NCI-H1694 treated with DMSO at 0.1 percent for 48 hours (cell line): ENCODE measurements at places on chromosomes 1 and 21.
A peak's percentile ranks its signal among the peaks of the same experiment; 100 is the strongest.

- no peak for DNase-seq
Observed at GRCh38 chr1:206925106-206925736, 3.5 kb upstream of the FCMR start.

DNA sequence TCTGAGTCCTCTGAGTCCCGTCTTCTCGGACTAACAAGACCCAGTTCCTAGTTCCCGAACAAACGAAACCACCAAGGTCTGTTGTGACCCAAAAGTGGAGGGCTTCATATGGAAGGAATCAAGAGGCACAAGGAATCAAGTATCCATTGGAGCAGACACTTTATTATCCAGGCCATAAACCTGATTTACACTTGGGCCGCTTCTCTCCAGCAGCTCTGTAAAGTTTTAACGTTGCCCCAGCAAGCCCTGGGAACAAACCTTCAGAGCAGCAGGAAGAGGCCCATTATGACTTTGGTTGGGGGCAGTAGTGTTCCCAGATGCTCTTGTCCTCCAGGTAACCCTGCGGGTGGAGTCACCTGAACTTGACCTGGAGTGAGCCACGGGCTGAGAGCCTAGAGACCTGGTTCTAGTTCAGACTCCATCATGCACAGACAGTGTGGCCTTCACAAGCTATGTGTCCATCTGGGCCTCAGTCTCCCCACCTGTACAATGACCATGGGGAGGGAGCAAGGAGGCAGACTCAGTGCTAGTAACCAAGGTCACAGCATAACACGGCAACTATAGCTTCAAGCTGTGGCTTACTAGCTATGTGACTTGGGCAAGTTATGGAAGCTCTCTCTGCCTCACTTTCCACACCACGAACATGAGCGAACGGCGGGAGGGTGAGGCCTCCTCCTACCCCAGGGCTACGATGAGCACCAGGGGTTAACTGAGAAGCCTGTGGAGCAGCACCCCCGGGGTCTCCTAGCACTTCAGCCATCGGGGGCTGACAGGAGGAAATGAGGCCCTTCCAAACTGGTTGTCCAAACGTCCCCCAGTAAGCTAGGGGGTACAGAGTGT is 95.7 kb downstream of the GLIS1 start:
- no peak for DNase-seq

GRCh38 chr1:26119892-26120608 is 8.4 kb downstream of the PDIK1L start:
- no peak for DNase-seq

DNA sequence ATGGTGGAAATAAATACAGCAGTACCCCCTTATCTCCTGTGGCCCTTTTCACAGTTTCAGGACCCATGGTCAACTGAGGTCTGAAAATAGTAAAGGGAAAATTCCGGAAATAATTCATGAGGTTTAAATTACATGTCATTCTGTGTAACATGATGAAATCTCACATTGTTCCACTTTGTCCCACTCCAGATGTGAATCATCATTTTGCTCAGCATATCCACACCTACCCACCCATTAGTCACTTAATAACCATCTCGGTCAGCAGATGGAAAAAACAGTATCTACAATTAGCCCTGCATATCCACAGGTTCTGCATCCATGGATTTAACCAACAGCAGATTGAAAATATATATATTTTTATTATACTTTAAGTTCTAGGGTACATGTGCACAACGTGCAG is 86.9 kb upstream of the GORAB start:
- DNase-seq, result no peak

- DNase-seq, result no peak
Observed at GRCh38 chr1:189463166-189463565, 1014.5 kb downstream of the BRINP3 start.

GRCh38 chr1:11749203-11749689 is 12.7 kb upstream of the C1orf167 start:
- DNase-seq, result no peak

DNA sequence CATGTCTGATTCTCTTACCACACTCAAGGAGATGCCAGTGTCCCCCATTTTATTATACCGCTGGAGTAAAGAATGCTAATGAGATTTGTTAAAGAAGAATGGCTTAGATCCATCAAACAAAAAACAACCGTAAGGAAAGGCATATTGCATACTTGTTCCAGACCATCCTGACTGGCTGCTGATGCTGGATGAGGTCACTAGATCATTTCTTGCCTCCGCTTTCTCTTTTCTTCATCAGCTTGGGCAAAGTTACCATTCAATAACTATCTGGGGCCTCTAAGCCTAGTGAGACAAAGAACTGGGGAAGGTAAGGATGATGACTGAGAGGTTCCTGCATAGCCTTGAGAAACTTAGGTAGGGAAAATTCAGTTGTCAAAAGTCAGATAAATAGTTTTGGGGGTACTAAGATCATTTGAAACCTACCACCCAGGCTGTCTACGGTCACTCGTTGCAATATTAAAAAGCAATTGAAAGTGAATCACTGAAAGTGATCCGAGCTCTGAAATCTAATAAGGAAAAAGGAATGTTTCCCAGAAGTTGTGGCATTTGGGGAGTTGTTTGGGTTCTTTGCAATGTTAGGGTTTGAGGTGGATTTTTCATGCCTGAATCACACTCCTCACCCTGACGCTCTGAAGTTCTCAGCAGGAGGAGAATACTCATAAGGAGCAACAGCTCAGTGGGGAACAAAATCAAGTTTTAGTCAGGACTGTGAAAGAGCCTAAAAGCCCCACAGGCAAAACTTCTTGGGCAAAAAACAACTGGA is 176.8 kb downstream of the HHIPL2 start:
- no peak for DNase-seq

- no peak for DNase-seq
Observed at GRCh38 chr1:159493354-159493753, 42.5 kb downstream of the OR10J5 start.

- DNase-seq, result no peak
Observed at GRCh38 chr1:46205791-46206190, 2.7 kb downstream of the LURAP1 start.

DNA sequence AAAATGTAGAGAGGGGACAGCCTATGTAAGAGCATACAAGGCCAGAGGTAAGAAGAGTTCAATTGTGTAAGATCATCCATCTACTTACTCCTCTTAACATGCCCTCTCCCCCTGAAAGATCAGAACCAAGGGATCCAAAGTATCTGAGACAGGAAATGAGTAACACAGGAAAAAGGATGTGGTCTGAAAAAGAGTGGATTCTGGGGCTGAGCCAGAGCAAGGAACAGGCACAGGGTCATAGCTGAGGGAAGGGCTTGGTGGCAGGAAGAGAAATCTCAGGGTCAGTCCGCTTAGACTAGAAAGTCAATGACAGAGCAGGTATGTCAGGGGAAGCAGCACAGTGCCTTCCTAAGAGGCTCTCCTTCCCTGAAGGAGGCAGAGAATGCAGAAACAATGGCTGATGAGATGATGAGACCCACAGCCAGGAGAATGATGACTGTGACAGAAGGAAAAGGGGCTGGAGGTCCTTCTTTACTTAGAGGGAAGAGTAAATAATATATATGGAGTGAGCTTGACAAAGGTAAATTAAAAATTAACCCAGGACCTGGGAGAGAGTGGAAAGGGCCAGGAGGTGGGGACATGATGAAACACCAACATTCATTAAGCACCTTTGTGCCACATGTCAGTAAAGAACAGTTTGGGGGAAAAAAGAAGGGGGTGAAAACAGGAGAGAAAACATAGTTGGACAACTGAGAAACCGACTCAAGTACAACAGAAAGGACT is 26.2 kb upstream of the A3GALT2 start:
- DNase-seq, result no peak

- DNase-seq, result no peak
Observed at GRCh38 chr1:222627232-222627631, 9.3 kb downstream of the MIA3 start.

DNA sequence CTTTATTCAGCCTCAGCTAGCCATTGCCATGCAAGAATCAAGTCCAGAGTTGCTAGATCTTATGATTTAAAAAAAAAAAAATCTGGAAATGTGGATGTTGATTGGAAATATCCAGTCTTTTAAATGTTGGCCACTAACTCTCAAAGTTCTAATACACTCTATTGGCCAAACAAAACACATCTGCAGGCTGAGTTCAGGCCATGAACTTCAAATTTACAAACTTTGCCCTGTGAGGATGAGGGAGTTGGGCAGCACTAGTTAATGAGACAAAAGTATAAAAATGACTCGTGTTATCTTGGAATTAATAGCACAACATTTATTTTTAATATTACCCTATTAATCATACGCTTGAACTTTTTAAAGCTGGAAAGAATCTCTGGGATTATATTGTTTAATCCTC is 432.3 kb downstream of the PLPP3 start:
- DNase-seq, result no peak

DNA sequence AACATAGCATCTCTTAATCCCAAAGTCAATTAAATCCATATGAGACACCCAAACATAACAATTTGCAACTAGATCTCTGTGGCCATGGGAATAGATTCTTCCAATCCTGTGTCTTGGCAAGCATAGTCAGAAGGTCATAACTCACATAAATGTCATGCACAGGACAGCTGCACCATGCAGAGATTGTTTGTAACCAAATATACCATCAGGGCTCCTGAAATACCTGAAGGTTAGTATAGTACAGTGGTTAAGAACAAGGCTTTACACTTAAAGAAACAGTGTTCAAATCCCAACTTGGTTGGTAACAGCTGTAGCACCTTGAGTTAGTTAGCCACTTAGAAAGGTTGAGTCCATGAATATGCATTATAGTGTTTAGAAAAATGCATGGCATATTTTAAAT is 82.6 kb upstream of the CCDC190 start:
- no peak for DNase-seq

DNA sequence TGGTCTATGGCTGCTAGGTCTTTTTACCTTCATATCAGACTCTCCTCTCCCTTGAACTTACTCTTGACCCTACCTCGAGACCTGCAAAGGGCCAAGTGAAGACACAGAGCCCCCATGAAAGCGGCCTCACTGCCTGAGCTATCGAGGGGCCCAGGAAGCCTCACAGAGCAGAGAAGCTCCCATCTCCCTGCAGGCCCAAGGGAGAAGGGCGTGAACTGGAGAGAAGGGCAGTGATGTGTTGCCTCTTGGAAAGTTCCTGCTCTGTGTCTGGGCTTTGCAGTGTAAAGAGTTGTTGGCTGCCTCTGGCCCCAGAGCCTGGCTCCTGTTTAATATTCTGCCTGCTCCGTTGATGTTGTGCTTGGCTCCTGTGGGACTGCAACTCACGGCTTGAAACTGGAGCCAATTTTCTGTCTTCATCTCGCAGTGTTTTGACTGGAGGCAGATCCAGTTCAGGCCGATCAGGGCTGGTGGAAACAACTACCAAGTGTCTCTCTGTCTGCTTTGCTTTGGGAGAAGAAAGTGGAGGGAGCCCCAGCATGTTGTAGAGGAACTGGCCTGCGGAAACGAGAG is 4.3 kb downstream of the SERTAD4 start:
- DNase-seq, result peak; percentile 16

DNA sequence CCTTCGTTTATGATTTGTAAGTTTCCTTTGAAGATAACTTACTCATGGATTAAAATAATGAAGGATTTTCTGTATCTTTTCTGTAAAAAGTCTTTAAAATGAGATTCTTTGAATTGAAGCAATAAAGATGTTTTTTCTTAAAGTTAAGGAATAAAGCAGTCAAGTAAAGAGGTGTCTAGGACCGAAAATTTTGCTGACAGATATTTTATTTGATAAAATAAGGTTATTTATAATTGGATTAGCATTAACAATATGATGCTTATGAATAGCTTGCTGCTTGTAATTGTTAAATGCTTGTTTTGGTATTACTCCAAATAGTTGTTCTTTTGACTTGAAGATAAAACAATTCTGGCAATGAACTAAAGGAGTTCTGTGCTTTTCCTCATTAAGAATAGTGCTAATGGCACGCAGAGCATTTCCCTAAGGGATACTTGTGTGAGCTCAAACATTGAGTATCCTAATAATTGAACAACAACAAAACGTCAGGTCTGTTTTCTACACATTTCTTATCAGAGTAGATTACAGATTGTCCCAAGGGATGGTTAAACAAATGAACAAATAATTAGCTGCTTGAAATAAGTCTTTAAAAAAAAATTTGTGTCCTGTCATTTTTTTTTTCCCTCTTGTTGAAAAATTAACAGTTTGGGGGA is 16.6 kb downstream of the TSNAX start:
- DNase-seq, result no peak

DNA sequence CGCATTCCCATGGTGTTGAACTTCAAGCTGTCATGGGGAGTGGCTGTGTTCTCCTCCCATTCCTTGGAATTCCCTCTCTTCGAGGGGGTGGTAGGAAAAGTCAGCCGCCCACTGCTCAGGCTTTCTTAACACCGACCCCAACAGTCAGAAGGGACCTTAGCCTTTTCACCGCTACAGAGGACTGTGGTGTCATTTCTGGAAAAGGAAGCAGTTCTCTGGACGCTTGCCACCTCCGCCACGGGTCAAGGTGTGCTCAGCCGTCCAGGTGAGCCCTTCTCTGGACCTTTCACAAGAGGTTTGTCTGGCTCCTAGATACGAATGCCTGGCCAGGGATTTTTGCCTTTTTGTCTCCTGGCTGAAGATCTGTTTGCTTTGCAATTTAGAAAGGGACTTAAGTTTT is 31.8 kb downstream of the CLIC6 start:
- no peak for DNase-seq

DNA sequence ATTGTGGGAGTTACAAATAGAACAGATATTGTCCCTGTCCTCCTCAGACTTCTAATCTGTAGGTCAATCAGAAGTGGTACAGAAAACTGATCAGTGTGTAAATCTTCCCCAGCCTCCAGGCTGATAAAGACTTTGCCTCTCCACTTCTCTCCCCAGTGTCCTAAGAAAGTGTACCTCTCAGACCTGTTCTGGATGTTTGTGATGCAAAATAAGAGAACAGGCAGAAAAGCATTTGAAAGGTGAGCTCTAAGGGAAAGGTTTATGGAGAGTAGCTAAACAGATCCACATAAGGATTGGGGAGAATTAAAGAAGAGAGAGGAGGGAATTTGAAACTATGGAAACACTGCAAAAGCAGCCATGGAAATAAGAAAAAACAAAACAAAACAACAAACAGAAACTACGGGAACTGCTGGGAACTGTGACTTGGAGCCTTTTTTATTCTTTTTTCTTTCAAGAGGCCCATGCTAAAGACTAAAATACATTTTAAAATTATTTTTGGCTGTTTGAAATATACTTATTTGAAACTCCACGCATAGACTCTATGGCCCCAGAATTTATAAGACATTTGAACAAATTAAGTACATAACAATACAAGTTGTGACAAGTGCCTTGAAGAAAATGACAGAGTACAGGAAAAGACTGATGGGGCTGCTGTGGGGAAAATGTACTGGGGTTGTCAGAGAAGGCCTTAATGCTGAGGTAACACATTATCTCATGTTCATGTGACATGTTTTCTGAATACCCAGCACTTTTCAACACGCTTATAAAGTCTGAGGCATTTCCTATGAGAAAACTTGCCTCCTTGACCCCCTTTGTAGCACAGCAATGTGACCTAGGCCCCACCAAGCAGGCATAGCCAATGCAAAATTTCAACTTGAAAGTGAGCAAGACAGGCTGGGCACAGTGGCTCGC is 51.2 kb downstream of the TRAF5 start:
- no peak for DNase-seq

DNA sequence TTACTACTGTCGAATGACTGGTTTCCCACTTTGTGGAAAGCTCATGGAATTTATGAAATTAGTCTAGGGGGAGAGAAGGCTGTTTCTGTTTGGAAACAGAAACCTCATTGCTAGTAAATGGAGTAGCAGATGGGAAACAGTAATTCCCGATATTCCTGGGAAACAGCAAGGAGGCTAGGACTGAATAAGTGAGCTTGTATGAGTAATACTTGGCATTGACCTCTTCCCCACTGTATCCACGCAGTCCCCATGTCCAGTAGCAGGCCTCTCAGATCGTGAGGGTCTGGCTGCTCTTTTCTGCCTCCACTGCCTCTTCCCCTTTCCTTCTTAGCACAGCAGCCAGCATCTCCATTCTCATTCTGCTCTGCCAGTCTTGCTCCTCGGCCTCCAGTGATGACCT is 75.5 kb downstream of the PRDM2 start:
- no peak for DNase-seq
